ENCODE measurements at places on chromosomes 5 and 9.
A peak's percentile ranks its signal among the peaks of the same experiment; 100 is the strongest.

DNA sequence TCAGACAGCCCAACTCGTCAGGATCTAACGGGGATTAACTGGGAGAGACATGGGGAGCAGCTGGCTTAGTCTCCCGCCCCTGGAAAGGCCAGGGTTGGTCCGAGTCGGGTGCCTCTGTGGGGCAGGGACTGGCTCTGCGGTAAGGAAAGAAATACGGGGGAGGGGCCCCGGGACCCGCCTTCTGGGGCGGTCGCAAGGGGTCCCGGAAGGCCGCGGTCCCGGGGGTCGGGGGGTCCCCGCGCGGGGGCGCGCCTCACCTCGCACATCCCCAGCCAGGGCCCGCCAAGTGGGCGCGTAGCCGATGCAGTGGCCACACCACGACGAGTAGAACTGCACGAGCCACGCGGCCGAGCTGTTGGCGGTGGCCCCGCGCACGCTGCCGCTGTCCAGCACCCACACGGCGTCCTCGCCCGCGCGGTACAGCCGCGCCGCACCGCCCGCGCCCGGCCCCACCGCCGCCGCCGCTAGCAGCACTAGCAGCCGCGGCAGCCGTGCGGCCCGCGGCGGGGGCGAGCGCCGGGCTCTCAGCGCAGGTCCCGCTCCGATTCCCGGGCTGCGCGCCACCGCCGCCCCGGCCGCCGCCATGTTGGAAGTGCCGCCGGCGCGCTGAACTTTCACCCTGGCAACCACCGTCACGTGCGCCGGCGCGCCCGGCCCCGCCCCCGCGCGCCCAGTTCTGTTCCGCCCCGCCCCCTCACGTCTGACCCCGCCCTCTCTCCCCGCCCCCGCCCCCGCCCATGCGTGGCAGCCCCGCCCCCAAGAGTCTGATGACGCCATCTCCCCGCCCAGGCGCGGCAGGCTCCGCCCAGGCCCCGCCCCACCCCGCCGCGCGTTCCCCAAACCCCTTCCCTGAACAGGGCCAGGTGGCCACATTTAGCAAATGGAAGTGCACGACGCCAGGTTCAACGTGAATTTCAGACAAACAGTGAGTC is at the start of gene QSOX2:
QSOX2 (minus strand) TSS at position 594 of the 932 bp plus-strand sequence; CDS start at position 585, 9 bp downstream.
- peak; percentile 81 for DNase-seq

DNA sequence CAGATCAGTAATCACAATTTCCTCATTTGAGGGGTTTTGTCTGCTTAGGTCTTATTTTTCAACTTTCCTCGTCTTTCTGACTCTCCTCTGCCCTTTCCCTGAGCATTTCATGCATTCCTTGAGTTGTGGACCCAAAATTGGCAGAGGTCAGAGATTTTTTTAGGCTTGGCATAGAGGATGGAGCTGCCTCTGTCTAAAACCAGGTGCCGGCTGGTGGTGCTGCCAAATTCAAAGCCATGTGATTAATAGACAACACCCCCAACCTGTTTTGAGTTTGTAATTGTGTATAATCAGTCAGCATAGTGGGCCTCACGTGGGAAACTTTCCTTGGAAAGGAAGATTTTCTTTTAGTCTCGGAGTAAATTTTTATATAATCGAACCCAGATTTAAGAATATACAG is 39.6 kb downstream of the TJP2 start:
- no peak for DNase-seq

DNA sequence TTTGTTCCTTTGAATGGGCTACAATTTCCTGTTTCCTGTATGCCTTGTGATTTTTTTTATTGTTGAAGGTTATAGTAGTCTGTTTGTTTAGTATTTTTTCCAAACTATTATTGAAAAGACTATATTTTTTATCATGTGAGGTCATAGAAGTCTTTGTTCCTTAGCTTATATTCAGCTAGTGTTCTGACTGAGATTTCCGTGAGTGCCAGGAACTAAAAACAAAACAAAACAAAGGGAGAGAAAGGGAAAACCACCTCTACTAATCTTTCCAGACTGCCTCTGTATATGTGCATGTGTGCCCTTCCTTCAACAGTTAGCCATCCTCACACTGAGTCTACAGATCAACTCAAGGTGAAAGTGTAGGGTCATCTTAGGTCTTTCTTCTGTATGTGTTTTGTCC is 79.0 kb downstream of the OSTF1 start:
- no peak for DNase-seq

DNA sequence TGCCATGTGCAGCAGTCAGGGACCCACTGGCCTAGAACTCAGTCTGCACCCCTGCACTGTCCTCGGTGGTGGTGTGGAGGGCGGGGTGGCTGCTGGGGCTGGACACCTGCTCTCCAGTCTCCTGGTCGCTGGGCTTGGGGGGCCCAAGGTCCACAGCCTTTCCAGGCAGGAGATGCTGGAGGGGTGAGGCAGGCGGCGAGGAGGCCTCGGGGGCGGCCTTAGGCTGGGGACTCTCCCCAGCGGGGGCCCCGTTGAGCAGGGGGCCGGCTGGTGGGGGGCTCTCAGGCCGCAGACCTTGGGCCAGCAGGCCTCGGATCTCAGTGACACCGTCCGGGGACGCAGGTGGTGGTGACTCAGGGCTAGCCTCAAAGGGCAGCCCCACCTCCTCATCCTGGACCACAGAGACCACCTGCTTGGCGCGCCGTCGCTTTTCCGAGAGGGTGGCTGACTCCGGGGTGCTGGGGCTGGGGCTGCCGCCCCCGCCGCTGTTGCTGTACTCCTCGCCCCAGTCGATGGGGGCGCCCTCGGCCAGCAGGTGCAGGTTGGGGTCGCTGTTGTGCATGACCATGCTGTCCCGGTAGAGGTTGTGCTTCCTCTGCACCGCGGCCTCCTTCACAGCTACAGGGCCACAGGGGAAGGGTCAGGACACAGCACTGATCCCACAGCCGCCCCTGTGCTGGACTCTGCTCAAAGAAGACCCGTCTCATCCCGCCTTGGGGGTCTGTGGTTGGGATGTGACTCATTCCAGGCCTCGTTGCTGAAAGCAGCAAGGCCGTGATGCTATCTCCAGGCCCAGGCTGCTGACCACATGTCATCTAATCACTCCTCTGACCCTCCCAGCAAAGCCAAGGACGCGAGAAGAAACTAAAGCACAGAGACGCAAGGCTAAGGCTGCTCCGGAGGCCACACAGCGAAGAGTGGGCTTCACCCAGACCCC is 55.8 kb downstream of the LRSAM1 start:
- DNase-seq = no peak

GRCh38 chr5:55530669-55531068 is 4.1 kb downstream of the PLPP1 start:
- DNase-seq = no peak

DNA sequence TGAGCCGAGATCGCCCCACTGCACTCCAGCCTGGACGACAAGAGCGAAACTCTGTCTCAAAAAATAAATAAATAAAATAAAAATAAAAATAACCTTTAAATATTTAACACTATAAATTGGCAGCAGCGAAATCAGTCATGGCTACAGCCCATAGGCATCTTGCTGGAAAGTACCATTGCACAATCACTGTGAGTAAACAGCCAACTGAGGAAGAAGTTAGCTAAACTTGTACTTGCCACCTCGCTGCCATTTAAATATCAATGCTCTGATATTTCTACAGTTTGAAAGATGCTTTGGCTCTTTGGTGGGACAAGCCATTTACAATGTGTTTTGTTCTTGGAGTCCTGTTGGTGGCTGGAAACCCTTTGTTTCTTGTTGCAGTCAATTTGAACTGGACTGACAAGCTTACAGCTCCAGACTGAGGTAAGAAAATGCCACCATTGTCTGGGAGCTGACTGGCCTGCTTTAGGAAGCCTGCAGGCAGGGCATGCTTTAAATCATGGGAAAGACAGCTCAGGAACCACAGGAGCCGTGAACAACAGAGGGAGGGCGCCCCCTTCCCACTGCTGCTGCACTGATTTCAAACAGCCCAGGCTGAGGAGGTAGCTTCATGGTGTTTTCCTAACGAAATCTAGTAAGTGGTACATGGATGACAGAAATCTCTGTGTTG is 322.8 kb upstream of the RFX3 start:
- peak; percentile 68 for DNase-seq

GRCh38 chr9:78900500-78900899 is 603.6 kb downstream of the PSAT1 start:
- DNase-seq = no peak

Data from neuronal stem cell (in vitro differentiated cells).